NCI-H446 (cell line): ENCODE measurements at places on chromosomes 3 and 15.
A peak's percentile ranks its signal among the peaks of the same experiment; 100 is the strongest.

GRCh38 chr3:122101646-122102045 is 46.5 kb downstream of the CD86 start:
- peak; percentile 4 for DNase-seq

DNA sequence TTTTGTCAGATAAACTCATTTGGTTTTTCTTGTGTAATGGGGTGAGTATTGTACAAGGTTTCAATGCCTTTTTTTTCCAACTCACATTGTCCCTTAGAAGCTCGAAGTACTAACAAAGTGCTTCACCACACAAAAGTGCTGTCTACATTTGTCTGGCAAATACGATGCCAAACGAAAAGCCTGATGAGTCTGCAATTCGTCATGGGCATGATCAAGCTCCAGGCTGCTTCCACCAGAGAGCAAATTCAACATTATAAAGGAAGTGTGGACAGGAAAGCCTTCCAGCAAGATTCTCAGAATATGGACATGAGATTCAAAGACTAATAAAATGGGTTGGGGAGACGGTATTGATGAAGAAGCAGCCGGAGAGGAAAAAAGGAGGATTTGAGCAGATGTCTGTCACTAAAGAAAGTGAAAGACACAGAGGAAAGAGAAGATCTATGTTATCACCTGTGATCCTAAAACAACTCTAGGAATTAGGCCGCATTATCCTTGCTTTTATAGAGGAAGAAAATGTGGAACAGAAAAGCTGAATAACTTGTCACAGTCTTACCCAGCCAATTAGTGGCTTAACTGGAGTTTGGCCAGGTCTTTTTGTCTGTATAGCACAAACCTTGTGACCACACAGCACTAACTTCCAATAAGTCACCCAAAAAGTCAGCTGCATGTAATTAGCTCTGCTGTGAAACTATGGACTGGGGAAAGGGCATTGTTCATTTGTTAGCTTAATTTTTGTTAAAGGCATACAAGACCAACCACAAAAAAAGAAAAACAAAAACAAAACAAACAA is 494.8 kb downstream of the FHIT start:
- DNase-seq = no peak

GRCh38 chr15:67331676-67332075 is 77.1 kb downstream of the IQCH start:
- DNase-seq = no peak

- no peak for DNase-seq
These were observed 875.6 kb upstream of the ROBO1 start for GRCh38 chr3:80643421-80643820.

DNA sequence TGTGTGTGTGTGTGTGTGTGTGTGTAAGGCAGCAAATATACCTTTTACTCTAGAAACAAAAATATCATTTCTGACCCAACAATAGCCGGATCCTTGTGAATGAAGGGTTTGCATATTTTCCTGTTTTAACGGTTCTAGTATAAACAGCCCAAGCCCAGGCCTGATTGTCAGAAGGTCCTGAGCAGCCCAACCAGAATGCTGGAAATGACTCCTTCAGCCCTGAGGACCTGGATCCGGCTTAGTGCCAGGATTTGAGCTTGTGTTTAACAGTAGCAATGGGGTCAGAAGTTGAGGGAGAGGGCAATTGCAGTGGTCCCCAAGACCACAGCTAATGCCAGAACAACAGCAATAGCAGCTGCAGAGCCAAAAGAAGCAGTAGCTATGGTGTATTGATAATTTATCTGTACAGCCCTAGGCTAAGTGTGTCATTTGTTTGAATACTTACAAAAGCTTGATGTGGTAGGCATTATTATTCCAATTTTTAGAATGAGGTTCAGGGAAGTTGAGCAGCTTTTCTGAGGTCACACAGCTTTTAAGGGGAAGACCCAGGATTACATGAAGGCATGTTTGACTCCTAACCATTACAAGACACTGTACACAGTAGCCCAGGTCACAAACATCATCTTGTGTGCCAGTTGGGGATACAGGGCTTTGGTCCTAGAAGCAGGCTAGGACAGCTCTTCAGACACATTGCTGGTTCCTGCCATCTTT is 12.8 kb downstream of the FOXL2 start:
- DNase-seq = no peak

- DNase-seq = no peak
These were observed 472 bp downstream of the BSN start for GRCh38 chr3:49554633-49555265.

- no peak for DNase-seq
These were observed 54.6 kb downstream of the ATP2B2 start for GRCh38 chr3:10450494-10451440.

GRCh38 chr15:88077296-88078020 is 179.1 kb downstream of the NTRK3 start:
- no peak for DNase-seq

- DNase-seq = no peak
These were observed 220.5 kb downstream of the OPA1 start for GRCh38 chr3:193813501-193813830.

DNA sequence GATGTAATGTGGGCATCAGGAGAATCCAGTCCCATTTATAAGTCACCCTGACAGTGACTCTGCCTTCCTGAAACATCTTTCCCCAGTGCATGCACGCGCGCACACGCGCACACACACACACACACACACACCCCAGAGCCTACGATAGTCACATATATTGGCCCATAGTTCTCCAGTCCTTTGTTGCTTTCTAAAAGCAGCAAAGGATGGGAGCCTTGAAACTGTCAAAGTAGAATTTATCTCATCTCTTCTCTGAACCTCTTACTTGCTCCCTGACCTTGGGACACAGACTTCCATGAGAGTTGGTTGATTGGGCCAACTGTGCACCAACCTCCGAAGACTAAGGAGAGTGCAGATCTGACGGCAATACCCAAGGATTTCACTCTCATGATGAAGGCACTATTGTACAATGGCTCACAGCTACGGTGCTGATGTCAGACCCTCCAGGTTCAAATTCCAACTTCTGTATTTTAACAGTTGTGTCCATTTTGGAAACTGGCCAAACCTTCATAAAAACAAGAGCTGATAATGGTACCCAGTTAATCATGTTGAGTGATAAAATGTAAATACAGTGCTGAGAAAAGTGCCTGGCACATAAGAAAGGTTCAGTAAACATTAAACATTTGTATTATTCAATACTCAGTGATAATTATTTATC is 8.3 kb downstream of the CPA3 start:
- no peak for DNase-seq

GRCh38 chr15:74336061-74337005 is 31.1 kb downstream of the CYP11A1 start:
- no peak for DNase-seq

DNA sequence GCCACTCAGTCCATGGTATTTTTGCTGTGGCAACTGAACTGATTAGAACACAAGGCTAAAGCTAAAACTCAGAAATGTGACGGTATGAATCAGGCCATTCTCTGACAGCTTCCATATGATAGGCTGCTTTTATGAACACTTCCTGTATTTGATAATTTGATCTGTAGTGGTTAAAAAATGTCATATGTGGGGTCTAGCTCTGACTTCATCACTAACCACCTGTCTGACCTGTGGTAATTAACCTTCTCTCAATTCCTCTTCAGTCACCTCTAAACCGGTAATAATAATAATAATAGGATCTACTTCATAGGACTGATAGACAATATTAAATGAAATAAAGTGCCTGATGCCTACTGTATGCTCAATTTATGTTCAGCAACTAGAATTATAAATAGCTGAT is 223.2 kb downstream of the MBNL1 start:
- no peak for DNase-seq

GRCh38 chr3:51378726-51379125 is 6.4 kb upstream of the MANF start:
- DNase-seq = no peak

DNA sequence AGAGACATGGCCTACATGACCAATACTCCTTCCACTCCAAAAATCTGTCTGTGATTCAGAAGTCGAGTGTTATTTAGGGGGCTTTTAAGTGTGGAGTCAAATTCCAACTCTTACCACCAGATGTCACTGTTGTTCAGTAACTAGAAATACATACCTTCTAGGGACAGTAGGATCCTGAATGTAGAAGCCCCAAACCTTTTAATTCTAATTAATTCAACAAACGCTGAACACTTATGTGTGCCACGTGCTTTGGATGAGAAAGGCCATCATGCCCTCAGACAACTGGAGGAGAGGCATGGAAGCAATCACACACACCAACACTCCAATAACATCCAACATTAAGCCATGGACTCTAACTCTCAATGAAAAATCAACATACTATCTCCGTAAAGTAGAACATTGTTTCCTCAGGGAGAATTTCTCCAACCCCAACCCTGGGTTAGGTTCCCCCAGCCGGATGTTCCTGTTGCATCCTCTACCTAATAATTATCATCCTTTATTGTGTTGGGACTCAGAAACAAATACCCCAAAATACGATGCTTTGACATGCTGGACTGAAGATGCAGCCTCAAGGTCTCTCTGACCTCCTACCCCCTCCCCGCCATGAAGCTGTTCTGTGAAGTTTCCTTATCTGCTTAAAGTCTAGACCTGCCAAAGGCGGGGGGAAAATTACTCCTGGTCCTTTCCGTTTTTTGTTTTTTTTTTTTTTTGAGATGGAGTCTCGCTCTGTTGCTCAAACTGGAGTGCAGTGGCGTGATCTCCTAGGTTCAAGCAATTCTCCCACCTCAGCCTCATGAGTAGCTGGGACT is 8.0 kb upstream of the CCDC13 start:
- peak; percentile 61 for DNase-seq

DNA sequence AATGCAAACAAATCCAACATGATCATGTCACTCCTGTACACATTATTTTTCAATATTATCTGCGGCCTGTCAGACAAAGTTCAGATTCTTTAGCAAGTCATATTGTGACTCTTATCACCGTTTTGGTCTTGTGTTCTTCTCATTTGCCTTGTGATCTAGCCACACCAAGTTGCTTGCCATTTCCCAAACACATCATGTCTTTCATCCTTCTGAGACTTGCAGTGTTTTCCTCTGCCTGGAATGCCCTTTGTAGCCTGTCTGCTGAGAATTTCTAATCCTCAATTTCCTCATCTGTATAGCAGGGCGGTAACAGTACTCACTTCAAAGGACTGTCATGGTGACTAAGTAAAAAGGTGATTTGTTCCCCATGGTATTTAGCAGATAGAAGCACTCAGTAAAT is 135.0 kb downstream of the GREM1 start:
- no peak for DNase-seq

DNA sequence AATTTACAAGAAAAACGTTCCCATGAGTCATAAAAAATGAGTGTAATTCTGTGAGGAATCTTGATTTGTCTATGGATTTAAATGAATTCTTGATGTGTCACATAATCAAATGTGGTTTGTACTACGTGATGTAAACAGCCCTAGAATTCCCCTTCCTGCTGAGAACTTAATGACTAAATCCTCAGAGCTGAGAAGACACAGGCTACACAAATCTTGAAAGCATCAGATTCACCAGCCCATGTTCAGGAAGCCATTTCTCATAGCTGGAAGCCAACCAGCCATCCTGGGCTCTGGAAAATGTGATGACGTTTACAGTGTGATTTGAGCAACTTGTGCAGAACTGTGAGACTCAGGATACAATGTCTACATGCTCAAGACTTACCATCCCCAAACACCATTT is 193.7 kb upstream of the MME start:
- DNase-seq = no peak

DNA sequence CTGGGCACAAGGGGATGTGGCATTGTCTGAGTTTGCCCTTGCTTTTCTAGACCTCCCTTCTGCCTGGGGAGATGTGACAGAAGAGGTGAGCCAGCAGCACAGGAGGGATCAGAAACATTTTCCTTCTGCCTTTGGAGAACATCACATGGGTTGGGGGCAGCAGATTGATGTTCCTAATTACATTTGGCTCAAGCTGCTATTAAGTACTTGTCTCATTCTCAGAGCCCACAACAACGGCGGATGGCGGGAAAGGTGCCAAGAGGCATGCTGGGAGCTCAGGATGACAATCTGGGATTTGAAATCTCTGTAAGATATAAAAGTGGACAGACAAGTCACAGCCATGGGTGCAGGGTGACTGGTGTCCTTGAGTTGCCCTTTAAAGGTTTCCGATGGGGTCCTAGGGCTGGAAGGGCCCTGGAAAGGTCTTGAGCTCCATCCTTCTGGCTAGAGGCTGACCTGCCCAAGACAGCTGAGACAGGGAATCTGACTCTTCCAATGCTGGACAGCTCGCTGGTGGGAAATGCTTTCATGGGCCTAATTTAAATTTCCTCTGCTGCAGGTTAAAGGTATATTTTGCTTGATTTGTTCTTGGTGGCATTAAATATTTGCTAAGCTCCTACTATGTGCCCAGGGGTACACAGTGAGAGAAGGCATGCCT is 2.4 kb upstream of the CORO2B start:
- peak; percentile 70 for DNase-seq

DNA sequence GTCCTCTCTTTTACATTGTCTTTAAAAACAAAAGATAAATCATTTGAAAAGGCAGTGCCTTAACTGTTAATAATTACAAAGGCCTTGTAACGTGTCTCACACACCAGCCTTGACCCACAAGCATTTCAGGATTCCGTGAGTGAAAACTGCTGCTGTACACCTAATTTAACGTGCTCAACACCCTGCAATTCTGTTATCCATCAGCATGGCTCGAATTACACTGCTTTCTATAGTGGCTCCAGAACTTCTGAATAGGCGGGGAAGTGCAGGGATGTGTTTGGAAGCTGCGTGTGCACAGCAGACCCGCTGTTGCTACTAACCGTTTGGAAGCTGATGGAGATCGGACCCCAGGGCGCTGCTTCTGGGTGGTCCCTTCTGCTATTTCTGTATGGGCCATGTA is 9.9 kb upstream of the ETFA start:
- no peak for DNase-seq
